ENCODE measurements at places on chromosomes 6 and 20.

DNA sequence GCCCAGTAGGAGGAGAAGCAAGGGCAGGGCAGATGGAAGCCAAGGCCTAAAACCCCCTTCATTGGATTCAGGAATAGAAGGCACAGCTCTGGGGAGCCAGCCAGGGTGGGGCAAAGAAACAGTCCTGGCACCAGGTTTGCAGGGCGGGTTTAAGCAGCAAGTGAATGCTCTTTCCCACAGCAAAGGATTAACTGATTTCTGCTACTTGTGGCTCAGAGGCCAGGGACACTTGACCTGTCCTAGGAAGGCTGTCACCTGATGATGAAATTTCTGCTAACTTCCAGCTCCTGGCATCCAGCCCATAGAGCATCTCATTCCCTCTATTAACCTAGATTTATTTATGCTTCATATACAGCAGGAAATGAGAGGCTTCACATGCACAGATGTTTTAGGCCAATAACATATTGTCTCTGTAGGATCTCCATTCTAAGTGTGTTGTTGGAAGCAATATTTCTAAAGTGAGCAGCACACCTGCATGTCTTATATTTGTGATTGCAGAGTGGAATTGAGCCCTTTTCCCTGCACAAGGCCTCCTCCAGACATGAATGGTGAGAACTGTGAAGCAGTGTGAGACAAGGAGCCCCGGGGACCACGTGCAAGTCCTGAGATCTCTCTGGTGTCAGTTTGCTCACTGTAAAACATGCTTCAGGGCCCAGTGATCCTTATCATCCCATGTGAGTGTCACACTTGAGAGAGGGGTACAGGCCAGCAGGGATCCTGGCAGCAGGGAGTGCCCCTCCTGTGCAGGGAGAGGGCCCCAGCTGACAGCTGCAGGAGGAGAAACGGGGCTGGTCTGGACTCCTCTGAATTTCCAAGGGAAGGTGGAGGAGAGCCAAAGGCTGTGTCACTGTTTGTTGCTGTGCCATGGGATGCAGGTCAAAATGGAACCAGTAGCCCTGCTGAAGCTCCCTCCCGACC, 41.1 kb upstream of the CST5 start:
- no peak for DNase-seq

- DNase-seq: no peak
These were observed 17.2 kb downstream of the STK35 start for GRCh38 chr20:2118783-2119182.

DNA sequence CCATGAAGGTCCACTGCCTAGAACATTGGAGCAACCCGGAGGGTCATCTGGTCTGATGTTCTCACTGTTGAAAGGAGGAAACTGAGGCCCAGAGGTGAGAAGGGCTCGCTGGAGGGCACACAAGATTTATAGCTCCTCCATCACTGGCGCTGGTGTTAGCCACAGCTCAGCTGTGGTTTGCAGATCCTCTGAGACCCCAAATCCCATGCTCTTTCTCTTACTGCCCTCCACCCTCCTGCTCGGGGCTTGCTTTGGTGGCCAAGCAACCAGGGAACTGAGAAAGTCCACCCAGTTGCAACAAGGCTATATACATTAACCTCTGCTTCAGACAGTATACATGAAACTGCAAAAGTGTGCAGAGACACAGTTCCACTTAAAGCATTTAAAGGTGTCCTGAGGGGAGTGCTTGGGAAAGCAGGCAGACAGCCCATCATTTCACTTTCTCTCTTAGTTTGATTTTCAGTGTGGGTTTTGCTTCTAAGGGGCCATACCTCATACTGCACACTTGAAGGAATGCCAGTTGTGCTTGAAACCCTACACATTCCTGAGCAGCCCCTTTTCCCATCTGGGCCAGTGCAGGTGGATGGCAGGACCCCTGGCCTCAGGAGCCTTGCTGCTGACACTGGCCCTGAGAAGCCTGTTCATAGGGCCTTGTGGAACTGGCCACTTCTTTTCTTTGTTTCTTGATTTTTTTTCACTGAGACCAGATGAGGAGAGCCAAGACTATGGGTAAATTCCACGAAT, 347.6 kb downstream of the CDC5L start:
- DNase-seq: no peak

GRCh38 chr6:27168108-27168507, 79.4 kb upstream of the PRSS16 start:
- no peak for DNase-seq

DNA sequence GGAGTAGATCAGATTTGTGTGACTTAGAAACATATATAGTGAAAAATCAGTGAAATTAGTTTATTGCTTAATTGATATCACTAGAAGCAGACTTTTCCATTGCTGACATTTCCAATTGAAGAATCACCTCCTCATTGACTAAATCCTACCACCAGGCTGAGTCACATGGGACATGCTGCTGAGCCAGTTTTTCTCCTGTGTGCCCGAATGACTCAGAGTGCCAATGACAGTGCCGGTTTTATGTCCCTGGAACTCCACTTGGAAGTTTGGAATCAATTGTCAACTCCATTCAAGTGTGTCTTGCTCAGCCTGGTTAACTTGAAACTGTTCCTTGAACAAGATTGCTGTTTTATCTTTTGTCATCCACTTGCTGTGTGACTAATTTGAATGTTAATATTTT, 316.1 kb upstream of the PRDM1 start:
- DNase-seq: no peak

DNA sequence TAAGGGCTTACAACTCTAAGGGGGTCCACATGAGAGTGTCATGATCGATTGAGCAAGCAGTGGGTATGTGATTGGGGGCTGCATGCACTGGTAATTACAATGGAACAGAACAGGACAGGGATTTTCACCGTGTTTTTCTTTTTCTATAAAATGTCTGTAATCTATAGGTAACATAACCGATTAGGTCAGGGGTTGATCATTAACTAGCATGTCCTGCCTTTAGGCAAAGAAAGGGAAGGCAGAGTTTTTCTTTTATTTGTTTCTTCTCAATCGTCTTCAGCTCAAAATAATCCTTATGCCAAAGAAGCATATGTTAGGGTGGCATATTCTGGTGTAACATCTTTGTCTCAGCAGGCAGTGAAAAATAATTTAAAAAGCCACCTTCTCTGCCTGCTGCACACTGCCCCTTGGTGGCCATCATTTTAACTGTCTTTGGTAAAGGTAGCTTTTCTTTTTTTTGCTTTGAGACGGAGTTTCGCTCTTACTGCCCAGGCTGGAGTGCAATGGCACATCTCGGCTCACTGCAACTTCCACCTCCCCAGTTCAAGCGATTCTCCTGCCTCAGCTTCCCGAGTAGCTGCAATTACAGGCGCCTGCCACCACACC, 9.7 kb upstream of the CEP43 start:
- DNase-seq: no peak

DNA sequence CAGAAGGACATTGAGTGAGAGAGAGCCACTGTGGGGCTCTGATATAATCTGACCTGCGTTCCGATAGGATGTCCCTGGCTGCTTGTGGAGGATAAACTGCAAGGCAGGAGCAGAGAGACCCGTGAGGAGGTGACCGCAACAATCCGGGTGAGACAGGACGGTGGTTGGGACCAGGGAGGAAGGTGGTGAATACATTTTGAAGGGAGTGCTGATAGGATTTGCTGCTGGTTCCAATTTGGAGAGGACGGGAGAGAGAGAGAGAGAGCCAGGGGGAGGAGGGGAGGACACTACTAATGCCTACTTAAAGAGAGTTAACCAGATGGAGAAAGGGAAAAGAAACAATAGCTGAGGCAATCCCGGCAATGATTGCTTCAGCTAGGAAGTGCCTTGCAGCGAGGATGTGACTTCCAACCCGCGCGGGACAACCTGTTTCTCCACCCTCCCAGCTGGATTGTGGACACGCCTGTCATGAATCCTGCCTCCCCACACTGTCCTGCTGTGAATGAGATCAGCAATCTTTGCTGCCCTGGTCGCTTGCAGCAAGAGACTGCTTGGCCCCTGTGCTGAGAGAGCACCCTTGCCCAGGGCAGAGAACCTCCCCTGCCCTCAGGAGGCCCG, 199.0 kb upstream of the KCNG1 start:
- no peak for DNase-seq

DNA sequence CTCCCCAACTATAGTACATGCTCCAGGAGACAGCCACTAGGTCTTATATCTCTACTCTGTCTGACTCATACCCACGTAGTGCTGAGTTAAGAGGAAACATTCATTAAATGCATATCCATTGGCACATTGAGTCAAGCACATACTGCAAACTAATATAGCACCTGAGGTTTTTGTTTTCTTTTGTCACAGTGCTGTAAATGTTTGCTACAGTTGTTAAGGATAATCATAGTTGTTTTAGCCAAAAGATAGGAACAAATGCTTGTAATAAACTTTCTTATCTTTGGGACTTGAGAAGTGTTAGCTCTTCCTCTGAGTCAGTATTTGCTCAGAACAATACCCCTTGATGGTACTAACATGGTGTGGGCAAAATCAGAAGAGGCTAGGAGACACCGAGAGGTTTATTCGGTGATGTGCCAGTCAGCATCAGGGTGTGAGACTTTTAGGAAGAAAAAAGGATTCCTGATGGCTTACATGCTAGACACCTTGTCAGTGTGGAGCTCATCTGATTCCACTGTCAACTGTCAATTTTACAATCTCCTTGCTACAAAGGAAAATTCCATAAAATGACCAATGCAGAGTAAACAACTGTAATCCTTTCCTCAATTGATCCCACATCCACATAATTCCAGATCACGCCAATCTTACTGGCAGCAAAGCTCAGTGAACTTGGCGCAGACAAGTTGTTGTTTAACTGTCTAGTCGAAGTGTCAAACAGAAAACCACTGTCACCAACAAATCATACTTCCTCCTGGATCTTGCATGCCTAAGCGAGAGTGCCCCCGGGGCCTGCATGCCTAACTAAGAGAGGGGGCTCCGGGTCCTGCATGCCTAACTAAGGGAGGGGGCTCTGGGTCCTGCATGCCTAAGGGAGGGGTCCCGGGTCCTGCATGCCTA, 36.1 kb downstream of the ELOVL2 start:
- DNase-seq: peak; percentile 61

- DNase-seq: no peak
These were observed 38.0 kb upstream of the ERVFRD-1 start for GRCh38 chr6:11149551-11149950.

GRCh38 chr6:102582569-102582968, 1189.1 kb downstream of the GRIK2 start:
- DNase-seq: no peak

DNA sequence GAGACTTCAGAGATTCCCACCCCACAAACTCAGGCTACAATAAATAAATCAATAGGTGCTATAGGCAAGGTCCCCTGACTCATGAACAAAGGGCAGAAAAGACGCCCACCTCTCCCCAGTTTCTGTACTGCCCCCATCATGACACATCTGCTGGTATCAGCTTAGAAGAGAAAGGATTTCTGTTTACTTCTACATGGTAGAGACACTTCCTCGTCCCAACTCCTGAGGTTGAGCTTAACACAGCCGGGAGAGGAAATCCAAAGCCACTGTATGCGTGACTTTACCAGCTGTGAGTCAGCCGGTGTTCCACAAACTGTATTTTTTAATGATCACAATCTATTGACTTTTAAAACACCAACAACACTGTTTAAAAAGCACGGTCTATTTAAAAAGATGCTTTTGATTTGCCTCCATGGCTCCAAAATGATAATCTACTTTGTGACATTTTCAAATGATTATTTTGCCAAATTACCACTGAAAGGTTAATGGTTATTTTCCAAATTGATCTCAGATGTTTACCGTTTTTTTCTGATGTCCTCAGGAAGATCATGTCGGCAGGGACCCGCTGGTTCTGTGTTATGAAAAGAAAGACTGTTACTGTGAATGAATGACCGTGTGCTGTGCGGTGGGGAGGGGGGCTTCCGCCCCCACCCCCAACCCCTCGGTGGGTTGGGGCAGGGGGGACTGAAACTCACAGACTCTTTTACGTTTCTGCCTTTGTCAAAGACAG, 72.5 kb downstream of the ATP9A start:
- DNase-seq: no peak

DNA sequence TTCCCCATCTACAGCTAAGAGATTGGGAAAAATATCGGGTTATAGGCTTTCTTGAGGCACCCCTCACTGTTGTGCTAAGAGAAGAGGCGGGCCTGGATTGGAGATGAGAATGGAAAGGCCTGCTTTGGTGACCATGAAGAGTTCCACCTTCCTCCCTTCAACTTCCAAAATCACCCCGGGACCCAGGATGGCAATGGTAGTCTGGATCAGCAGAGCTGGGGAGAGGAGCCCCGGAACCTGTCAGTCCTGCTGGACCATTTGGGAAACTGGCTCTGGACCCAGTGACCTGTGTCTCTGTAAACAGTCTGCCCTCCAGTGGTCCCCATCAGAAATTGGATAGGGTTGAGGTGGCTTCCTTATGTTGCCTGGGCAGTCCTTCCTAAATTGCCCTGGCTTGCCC, 1085.6 kb downstream of the KHDRBS2 start:
- no peak for DNase-seq

- DNase-seq: no peak
These were observed 37.1 kb upstream of the UTRN start for GRCh38 chr6:144248003-144248402.

DNA sequence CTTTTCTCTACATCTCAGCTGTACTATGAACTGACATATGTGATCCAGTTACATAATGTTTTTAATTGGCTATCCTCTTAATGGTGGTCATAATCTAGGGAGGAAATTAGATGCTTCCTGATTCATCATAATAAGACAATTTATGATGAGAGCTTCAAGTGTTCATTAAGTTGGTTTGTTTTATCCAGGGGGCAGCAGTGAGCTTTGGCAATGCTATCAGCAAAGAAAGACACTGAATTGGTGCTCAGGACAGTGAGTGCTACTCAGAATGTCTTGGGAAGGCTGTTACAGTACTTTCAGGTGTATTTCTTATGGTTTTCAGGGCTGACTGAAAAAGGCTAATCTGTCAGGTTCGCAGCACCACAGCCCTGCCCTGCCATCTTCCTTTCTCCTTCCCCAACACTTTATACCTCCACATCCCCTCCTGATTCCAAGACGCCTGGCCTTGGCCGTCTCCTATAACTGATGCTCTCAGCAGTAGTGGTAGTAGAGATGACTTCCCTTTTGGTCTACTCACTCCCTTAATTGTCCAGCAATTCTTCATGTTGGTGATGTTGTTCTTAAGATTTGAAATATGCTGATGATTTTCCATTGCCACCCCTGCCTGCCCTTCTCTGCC, 67.0 kb upstream of the TNFAIP3 start:
- no peak for DNase-seq

DNA sequence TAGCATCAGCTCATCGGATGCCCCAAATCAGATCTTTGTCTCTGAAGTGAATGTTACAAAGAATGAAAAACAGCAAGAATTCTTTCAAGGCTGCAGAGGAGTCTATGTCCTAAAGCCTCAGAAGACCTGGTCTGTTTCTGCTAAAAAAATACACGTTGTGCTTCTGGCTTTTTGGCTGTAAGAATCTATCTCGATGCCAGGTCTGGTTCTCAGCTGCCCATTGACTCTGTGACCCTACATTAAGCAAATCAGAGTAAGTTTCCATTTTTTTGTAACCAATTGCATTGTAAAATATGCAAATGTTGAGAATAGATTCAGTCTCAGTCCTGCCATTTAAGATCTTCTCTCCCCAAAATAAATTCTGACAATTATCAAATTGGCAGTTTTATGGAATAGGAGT, 705.4 kb downstream of the RFPL4B start:
- no peak for DNase-seq

DNA sequence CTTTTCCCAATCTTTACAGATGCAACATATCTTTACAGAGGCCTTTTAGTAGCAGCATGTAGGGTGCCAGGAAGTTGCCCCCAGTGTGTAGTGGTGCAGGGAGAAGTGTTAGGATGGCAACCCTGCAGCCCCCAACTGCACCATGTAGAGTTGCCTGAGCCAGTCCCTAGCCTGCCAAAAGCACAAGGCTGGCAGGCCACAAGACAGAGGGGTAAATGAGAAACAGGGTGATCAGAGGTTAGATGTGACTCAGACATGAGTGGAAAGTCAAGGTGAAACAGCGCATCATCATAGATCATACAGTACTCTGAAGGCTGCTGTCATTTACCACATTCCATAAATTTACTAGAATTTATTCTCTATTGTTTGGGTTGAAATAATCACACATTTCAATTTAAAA, 467.5 kb downstream of the PRKN start:
- no peak for DNase-seq

Data from HS-27A (cell line).